ENCODE measurements at places on chromosomes 2 and 18.

DNA sequence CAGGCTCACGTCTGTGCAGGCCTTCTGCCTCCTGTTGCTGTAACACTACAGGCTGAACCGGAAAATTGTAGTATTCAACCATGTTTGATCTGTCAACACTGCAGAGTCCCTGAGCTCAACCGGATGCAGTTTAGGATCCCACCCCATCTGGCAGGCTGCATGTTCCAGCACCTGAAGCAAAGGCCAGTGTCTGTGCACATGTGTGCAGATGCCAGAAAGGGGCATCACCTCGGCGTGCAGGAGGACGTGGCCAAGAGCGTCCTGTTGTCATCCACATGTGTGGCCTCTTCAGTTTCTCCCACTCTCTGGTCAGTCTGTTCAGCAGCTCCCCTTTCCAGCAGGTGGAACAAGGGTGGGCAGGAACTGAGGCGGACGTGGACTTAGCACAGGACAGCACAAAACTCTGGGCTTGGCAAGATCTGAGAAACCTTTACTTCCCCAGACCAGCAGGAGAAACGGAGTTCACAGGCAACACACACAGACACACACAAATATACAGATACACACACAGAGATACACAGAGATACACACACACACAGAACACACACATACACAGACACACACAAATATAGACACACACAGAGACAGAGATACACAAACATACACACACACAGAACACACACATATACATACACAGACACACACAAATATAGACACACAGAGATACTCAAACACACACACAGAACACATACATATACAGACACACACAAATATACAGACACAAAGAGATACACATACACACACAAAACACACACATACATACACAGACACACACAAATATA is 111.3 kb downstream of the NDUFA10 start:
- DNase-seq, result no peak

DNA sequence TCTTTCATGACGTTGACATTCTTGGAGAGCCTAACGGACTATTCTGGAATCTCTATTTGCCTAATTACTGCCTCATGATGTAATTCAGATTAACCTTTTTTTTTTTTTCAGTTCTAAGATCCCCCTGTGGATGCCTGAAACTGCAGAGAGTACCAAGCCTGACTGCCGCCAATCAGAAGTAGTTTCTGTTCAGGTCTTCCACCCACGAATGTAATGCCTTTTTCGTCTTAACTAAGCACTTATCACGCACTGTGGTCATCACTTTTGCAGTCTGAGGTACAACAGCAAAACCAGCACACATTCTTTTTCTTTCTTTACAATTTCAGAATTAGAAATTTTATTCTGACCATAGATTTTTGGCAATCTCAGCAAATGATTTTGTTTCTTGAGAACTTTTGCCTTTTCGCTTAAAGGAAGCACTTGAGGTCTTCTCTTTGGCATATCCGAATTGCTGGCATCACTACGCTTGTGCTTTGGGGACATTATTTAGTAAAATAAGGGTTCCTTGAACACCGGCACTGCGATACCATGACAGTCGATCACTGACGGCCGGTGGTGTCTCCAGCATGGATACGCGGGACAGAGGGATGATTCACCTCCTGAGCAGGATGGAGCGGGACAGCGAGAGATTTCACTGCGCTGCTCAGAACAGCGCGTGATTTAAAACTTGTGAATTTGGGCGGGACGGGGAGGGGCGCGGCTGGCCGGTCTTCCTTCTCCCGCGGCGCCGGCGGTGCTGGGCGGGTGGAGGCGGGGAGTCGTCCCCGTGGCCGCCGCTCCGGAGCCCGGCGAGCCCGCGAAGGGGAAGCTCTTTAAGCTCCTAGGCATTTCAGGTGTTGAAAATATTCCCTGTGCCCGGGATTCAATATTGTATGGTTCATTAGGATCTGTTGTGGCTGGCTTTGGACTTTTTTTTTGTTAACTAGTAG is 32.0 kb upstream of the GPR55 start:
- DNase-seq, result peak; percentile 48

DNA sequence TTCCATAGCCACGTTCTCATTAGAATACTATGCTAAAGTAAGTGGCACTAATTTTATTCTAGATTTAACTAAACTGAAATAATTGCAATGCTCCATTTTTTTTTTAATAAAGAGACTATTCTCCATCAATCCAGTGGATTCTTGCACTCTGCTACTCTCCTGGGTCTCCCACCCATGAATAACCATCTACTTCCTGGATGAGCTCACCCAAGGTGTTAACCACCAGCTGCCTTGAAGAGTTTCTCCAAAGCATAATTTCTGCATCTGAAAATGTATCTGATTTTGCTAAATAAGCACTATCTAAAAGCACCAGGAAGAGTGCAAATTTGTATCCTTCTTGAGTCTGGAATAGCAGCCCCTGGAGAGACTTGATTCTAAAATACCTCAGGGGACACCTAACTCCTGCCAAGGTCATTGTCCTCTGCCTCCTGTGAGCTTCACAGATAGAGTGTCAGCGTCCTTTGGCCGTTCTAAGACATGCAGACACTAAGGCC is 41.6 kb upstream of the SH3BP4 start:
- no peak for DNase-seq

GRCh38 chr18:48456838-48457237 is 47.7 kb upstream of the ZBTB7C start:
- no peak for DNase-seq

- DNase-seq, result no peak
Measured at GRCh38 chr2:200065477-200065876, 110.1 kb downstream of the MAIP1 start.

DNA sequence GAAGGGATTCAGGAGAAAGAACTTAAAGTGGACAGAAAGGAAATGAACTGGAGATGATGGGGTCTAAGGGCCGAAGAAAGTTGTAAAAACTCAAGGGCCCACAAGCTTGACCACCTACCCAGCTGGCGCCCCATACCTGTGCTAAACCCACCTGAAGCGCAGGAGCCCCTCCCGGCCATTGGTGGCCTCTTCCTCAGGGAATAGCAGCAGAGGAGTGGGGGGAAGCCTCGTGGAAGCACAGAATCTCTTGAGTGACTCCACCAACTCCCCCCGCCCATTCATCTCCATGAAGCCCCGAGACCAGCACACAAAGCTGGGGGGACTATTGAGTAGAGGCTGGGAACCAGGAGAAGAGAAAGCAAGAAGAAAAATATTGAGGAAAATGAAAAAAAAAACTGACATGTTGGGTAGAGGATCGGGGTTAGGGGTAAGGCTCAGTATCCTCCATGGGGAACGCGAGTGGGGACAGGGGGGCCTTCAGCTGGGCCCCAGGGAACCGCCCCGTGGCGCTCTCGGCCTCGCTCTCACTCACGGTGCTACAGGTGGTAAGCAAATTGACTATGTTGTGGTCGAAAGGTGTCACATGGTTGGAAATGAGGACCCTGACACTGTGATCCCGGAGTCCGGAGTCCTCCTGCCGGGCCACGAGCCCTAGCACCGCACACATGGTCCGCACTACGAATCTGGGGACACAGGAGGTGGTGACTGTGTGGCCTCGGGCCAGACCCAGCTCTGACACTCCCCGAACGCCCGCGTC is 728 bp downstream of the AUP1 start:
- DNase-seq, result no peak

DNA sequence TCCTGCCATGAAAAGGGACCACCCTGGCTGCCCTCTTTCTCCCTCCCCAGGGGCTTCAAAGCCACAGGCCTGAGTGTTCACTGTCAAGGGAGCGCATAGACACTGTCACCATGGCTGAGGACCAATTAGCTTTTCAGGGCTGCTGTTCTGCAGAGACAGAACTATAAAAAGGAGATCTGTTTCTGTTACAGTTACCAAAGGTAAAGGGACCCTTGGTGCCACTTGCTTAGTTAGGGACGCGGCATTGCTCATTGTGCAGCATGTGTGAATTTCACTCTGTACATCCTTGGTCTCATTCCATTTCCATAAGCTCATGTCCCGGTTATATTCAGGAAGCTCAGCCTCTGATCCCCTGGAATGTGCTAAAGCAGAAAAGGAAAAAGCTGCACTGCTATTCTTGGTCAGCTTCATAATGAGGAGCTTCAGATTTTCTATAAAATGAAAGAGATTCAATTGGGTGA is 55.5 kb upstream of the RNF152 start:
- no peak for DNase-seq

- no peak for DNase-seq
Measured at GRCh38 chr2:158918452-158918851, 50.0 kb upstream of the TANC1 start.

- no peak for DNase-seq
Measured at GRCh38 chr2:187529977-187530721, 24.1 kb downstream of the TFPI start.

- no peak for DNase-seq
Measured at GRCh38 chr2:102417946-102418345, 5.0 kb upstream of the IL18RAP start.

- DNase-seq, result no peak
Measured at GRCh38 chr2:226953206-226953605, 117.4 kb downstream of the RHBDD1 start.

DNA sequence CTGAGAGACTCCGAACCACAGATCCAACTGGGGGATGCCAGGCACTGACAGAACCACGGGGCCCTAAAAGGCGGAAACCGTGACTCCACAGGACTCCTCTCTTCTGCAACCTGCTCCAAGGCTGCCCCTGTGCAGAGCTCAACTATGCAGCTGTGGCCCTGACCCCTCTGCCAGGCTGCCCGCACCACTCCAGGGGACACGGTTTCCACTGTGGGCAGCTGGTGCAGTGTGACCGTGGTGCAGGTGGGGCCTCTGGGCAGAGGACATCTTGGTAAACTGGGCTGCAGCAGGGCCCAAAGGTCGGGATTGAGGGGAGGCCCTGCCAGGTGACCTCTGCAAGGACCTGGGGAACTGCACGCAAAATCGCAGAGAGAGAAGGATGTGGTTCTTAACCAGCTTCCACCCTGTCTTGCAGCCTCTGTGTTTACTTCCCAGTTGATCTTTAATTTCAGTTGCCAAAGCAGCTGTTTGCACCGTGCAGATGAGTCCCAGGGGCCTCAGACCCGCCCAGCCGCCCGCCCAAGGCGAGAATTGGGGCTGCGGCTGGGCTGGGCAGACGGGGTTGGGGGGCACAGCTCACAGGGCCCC is 104.6 kb upstream of the CTDP1 start:
- no peak for DNase-seq

GRCh38 chr2:191565647-191566198 is 112.2 kb upstream of the NABP1 start:
- DNase-seq, result no peak

DNA sequence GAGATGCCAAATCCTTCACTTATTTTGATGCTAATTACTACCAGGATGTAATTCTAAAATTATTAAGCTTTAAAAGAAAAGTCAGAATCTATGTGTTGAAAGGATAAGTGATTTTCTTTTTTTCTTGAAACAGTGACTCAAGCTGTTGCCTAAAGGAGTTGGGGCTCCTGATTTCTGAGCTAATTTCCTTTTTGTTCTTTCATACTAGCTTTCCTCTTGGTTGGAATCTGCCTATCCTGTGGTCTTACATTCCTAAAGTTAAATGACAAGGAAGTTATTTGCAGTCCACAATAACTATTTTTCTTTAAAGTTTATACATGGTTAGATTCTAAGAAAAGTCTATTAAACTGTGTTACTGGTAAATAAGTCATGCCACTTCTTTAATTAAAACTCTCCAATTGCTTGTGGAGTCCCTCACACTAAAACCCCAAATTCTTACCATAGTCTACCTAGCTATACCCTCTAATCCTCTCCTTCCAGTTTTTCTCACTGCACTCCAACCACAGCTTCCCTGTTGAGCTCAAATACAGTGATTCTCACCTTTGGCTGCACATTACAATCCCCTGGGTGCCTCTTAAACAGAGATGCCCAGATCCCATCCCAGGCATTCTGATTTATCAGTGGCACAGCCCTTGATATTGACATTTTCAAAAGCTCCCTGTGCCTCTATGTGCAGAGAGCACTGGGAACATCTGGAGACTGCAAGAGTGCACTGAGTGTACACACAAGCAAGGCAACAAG is 63.3 kb upstream of the EFEMP1 start:
- DNase-seq, result no peak

DNA sequence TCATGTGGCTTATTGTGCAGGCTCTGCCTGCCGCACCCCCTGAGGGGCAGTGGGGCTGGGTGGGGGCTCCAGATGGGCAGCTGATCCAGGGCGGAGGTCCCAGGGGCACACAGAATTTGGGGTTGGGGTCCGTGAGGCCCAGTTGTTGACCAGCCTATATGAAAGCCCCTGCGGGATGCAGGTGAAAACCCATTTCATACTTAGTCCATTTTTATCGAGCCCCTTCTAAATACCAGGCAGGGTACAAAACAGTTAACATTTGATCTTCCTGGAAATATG is 30.6 kb downstream of the MYO7B start:
- DNase-seq, result no peak

GRCh38 chr18:42513441-42513840 is 558.4 kb downstream of the PIK3C3 start:
- no peak for DNase-seq

- no peak for DNase-seq
Measured at GRCh38 chr18:74438091-74438490, 19.0 kb downstream of the DIPK1C start.

GRCh38 chr2:167510071-167510759 is 621.9 kb downstream of the XIRP2 start:
- no peak for DNase-seq

GRCh38 chr18:55086906-55087305 is 127.6 kb upstream of the CCDC68 start:
- DNase-seq, result no peak

- no peak for DNase-seq
Measured at GRCh38 chr2:223060201-223060825, 8.3 kb downstream of the KCNE4 start.

GRCh38 chr2:162011706-162012564 is 62.1 kb downstream of the DPP4 start:
- no peak for DNase-seq

GRCh38 chr2:12554224-12555011 is 162.3 kb upstream of the TRIB2 start:
- DNase-seq, result no peak

Data from RKO (cell line).